Common myeloid progenitor, CD34-positive (primary cell): ENCODE measurements at places on chromosomes 4 and X.

GRCh38 chr4:186739802-186740434 is 16.3 kb upstream of the FAT1 start:
- DNase-seq, result no peak

DNA sequence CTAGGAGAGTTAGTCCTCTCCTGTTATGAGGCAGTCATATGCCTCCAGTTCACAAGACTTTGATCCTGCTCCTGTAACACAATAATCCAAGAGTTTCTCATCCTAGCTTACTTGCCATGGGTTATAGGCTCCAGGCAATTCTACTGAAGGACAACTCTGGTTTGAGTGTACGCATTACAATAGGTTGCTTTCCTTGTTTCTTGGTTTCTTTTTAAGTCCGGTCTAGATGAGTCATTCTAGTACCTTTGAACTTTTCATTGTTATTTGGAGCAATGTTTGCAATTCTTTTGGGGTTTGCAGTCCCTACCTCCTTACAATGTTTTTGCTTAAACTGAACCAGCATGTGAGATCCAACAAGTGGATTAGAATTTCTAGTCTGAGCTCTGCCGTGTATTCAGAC is 109.1 kb downstream of the ANAPC4 start:
- DNase-seq, result no peak

DNA sequence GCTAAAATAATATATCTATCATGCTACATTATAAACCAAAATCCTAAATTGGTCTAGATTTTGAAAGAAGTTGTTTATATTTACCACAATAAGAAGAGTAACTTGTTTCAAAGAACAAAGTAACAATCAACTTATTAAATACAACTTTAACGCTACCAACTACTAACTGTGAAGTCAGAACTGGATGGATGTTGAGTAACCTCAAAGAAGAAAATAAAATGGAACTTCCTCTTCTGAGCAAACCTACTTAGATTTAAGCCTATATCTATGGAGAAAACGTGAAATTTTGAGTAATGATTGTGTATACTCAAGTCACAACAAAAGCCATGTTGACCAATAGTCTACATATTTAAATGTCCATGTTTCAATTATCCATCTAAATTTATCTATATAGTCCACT is 25.7 kb downstream of the SH3RF1 start:
- peak; percentile 56 for DNase-seq

DNA sequence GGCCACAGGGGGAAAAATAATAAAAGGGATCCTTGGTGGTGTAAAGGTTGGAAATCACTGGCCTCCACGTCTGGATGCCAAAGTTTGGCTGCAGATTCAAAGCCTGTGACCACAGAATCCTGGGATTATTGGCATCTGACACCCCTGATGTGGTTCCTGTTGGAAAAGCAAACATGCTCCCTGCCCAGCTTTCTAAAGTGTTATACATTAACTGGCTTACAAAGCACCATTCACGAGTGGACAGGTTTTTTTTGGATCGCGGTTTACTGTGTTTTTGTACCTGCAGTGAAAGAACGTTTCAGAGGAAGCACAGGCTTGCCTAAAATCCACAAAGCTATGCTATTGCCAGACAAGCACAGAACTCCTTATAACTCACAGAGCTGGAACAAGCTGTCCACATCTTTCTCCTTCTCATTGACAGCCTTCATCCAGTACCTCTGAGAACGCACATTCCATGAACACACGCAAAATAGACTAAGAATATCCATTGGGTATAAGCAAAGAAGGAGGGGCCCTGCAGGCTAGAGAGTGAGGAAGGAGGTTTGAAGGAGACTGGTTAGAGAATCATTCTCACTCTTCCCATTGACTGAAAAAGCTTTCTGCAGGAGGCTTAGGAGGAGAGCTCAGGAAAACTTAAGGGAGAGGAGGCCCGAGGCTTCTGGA is 14.5 kb upstream of the CAPN6 start:
- DNase-seq, result no peak
